ENCODE measurements at places on chromosomes 12 and 14. TPM values are rescaled to one million over a fixed set of nuclear protein-coding genes. Genes with fewer than 3 reads are reported as not detected.

Gene COQ10A
- total RNA-seq: 19.6 TPM

Gene CCDC60
- not detected for total RNA-seq

Gene CLEC4C
- not detected for total RNA-seq

Gene RNU4-1
- 1,409 TPM for total RNA-seq

Gene CCDC91
- 23.4 TPM for total RNA-seq

Gene PTPRQ
- total RNA-seq: not detected

Gene KRT6C
- total RNA-seq: not detected

Gene SPTB
- not detected for total RNA-seq

Gene IPO4
- total RNA-seq: 56.3 TPM

Gene HOXC9
- not detected for total RNA-seq

Gene OR10P1
- total RNA-seq: not detected

Gene KRT80
- not detected for total RNA-seq

Gene TAS2R7
- not detected for total RNA-seq

Gene CLBA1
- 0.55 TPM for total RNA-seq

Gene SMCO3
- not detected for total RNA-seq

Gene ASCL1
- total RNA-seq: not detected

Gene TUBA1A
- 117 TPM for total RNA-seq

Gene TSPAN19
- total RNA-seq: not detected

Gene ANO4
- not detected for total RNA-seq

Gene CCDC92
- total RNA-seq: 14.8 TPM

Gene EXOC3L4
- total RNA-seq: not detected

Gene ANO2
- total RNA-seq: not detected

Gene SIX4
- total RNA-seq: 0.10 TPM

Gene FOXN4
- not detected for total RNA-seq

Gene MANSC4
- not detected for total RNA-seq

Gene TMEM19
- 22.1 TPM for total RNA-seq

Gene SOS2
- total RNA-seq: 18.9 TPM

Gene LMNTD1
- total RNA-seq: not detected

Gene PGAM5
- total RNA-seq: 59.8 TPM

Gene PROX2
- 0.13 TPM for total RNA-seq

Gene GPR84
- 0.32 TPM for total RNA-seq

Gene GPD1
- 0.82 TPM for total RNA-seq

Gene CLEC1B
- not detected for total RNA-seq

Gene GPRC5D
- not detected for total RNA-seq

Gene KCNK10
- not detected for total RNA-seq

Gene ALX1
- not detected for total RNA-seq

Gene DIP2B
- total RNA-seq: 18.8 TPM

Gene MYH7
- not detected for total RNA-seq

Gene NPFF
- not detected for total RNA-seq

Gene NYNRIN
- total RNA-seq: 0.21 TPM

Gene SLCO1B1
- not detected for total RNA-seq

Gene ZNF605
- total RNA-seq: 9.9 TPM

Gene SH2B3
- 49.9 TPM for total RNA-seq

Gene PLA2G1B
- not detected for total RNA-seq

Gene C12orf42
- 0.84 TPM for total RNA-seq

Gene PTPRB
- not detected for total RNA-seq

Gene CELA1
- not detected for total RNA-seq

Gene PRKCH
- total RNA-seq: 343 TPM

Gene MUCL1
- total RNA-seq: not detected

Gene UNC79
- total RNA-seq: not detected

Gene KRT5
- total RNA-seq: not detected

All from activated CD8-positive, alpha-beta T cell treated with anti-CD3 and anti-CD28 coated beads, Interleukin-2, amount 10 ng/mL, durations not matched to agents 7 days and 5 days (primary cell).